ENCODE measurements at places on chromosomes 2 and 18.
A peak's percentile ranks its signal among the peaks of the same experiment; 100 is the strongest.

DNA sequence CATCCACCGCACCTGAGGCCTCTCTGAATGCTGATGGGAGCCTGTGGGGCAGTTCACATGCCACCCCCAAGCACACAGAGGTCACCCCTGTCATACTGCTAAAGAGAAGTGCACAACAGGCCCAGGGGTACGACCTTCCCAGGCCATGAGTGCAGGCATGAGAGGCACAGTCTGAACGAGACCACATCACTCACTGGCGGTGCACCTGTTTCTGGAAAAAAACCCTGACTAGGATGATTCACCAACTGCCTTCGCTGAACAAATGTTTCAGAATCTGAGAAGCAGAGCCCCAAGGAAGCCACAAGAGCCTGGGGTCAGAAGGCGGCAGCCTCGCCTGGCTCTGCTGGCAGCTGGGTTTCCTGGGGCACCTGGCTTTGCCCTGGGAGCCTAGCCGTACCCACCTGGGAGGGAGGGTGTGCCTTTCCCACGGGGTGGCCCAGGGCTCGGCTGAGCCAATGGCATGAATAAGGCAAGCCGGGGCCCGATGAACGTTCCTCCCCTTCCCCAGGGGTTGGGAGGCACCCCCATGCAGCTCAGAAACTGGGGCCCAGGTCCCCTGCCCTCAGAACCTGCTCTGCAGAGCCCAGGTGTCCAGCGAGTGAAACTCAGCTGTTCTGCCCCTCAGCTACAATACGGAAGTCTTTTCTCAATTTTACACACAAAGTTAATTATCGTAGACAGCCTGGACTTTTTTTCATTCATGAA, 73.8 kb downstream of the HDAC4 start:
- DNase-seq, result peak; percentile 48

- DNase-seq, result no peak
Measured at GRCh38 chr18:24841536-24841935, 381.1 kb downstream of the HRH4 start.

DNA sequence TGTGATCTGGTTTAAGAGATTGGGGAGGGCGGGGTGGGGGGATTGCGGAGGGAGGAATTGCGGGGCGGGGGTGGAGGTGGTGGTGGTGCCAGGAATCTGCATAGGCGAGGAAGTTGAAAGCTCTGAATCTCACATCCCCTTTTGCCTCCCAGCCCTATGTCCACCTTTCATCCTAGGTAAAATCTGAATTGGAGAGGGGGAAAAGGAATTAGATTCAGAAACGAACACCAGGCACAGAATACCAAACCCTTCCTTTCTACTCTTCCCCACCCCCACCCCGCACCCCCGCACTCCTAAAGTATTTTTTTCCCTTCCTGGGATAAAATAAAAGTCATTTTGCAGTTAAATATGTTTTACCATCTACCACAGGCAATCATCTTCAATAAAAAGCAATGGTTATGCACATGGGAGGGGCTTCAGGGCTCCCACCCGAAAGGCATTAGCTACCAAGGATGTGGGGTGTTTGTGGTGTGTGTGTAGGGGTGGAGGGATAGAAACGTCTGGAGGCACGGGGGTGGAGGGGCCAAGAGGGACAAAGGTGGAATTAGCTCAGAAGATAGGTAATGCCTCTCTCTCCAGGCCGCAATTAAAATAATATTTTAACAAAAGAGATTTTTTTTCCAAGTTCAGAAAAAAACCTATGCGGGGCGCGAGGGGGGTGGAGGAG, 1.8 kb downstream of the IGFBP5 start:
- no peak for DNase-seq

- no peak for DNase-seq
Measured at GRCh38 chr2:8609357-8609811, 72.5 kb upstream of the ID2 start.

- no peak for DNase-seq
Measured at GRCh38 chr2:191929288-191929687, 82.4 kb upstream of the CAVIN2 start.

DNA sequence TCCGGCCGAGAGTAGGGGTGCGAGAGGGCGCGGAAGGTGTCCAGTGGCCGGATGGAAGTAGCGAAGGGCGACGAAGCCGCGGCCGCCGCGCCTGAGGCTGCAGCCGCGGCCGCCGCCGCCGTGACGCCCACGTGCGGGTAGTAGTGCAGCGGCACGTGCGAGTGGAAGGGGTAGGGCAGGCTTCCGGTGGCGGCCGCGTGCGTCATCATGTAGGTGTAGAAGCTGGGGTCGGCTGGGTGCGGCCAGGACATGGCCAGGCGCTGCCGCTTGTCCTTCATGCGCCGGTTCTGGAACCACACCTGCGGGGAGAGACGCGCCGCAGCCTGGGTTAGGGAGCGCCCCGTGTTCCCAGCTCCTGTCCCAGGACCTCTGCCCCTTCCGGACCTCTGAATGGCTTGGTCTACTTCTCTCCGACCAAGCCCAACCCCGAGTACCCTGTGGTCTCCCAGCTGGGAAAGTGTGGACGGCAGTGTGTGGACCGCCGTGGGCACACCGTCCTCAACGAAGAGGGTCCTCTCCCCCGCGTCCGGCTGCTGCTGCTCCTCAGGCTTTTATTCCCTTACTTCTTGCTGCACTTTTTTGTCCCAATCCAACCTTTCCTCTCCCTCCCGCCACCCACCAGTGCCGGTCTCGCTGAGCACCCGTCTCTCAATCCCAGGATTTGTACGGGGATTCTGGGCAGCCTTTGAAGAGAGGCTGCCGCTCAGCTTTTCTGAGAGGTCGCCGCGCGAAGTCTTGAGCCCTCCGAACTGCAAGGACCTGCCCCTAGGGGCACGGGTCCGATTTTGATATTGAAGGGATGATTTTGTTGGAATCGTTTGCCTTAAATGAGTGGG, 3.0 kb downstream of the EVX2 start:
- DNase-seq, result no peak

GRCh38 chr2:30927465-30928075, 120.3 kb upstream of the CAPN13 start:
- DNase-seq, result no peak

DNA sequence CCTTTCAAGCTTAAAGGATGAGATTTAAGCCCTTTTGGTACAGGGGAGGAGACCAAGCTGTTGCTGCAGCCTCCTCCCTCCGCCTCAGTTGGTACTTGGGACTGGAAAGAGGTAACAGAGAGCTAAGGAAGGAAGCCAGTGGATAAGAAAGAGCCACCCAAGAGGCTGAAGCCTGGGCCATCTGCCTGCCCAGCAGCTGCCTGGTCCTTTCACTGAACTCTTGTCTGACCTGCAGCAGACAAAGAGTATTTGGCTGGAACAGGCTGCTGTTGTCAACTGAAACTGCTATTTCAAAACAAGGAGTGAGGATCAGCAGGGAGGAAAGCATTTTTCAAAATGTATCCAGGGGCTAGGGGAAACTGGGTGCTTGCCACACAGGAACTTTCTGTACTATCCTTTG, 30.3 kb downstream of the TNS1 start:
- no peak for DNase-seq

DNA sequence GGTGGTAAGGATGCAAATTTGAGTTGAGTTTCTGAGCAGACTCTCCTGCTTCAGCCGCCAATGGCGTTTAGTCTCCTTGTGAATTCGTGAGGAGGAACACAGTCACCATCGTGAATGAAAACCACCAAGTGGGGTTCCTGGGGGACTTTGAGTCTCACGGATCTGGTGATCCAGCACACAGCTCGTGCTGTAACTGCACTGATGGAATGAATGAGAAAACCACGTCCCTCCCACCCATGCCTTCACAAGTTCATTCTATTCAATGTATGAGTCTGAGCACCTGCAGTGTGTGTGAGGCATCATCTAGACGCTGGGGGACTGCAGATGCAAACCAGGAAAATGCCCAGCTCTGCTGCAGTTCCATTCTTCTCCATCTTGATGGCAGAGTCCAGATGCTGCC, 127.9 kb downstream of the PIEZO2 start:
- DNase-seq, result no peak

DNA sequence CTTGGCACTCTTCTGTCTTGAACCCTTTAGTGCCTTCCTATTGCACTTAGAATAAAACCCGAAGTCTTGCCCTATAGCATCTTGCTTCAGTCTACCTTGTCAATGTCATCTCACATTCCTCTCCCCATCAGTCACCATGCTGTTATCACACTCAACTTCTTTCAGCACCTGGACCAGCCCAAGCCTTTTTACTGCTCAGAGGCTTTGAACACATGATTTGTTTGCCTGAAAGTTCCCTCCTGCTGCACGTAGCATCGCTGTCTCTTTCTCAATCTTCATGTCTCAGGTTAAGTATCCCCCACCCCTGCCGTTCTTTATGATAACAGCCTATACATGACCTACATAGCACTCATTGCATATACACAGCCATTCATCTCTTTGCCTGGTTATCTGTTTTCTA, 41.3 kb upstream of the LGALSL start:
- DNase-seq, result no peak

DNA sequence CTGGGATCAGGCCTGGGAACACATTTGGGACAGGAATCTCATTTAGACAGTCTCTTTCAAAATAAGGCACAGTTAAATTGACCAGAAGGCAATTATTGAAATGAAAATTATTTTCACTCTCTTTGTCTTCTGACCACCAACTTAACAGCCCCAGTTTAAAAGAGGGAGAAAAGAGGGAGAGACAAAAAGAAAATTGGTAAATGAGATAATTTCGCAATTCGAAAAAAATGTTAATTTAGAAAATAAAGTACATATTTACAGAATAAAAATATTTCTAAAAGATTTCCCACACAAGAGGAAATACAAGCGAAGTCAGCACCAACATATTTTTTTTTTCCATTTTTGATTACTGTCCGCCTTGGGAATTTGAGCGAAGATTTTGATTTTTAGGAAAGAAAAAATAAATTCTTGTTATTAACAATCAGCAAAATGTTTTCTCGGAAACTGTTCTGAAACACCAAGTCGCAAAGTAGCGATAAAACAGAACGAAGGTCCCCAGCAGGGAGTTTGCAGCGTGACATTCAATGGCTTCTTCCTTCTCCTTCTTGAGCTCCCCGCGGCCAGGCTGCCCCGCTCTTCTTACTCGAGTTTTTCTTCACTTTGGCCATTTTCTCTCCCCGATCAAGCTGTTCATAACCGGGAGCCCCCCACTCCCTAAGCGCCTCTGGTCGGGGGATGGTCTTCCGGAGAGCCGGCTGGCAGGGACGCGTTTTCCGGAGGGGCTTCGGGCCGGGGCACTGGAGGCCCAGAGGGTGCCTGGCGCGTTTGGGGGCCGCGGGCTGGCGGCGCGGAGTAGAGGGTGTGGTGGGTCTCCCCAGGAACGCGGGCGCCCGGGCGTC, 5.0 kb downstream of the SP9 start:
- DNase-seq, result no peak

GRCh38 chr2:42493468-42494354, at the start of gene KCNG3:
Gene KCNG3, minus strand, starts transcription at chr2:42493982. Its CDS starts 481 bp downstream, at chr2:42493501.
- peak; percentile 65 for DNase-seq

DNA sequence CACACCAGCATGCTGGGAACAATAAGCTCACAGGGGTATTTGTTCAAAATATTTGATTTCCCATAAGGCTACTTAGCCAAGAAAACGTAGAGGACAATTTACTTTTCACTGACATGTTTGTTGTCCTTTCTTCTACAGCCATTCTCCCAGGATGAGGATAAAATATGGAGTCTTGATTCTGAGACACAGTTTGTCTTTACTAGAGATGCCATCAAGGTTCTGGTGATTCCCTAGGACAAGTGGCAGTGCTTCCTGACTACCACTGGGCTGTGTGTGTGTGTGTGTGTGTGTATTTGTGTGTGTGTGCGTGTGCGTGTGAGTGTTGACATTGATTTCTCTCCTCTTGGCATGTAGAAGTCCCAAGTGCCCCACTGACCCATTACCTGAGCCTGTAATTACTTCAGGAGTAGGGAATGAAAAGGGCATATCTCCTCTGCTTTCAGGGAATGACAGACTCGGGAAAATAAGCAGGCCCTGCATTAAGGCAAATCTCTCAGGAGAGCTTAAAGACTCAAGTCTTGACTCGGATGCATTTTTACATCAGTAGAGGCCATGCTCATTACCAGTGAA, 761.6 kb downstream of the DCC start:
- DNase-seq, result no peak

- no peak for DNase-seq
Measured at GRCh38 chr2:224377751-224378700, 23.9 kb downstream of the FAM124B start.

DNA sequence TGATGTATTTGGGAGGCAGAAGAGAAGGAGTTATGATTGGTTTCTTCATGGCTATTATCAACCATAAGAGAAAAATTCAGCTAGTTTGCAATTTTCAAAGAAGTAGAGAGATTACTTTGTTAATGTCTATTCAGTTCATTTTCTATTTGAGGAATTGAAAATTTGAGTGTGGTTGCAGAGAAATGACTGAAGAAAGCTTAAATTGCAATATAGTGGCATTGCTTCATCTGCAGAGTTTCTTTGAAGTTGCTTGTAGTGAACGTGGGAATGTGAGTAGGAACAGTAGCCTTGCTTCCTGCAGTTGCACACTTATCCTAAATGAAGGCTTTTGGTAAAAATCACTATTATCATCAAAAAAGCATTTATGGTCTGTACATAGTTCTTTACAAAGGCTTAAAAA, 14.7 kb upstream of the CYRIA start:
- DNase-seq, result no peak

Measured in stimulated activated CD4-positive, alpha-beta T cell treated with anti-CD3 and anti-CD28 coated beads, Interleukin-12 subunit alpha, Interleukin-12 subunit beta, amount 100 ng/mL, for 24 hours (primary cell).